ENCODE measurements at places on chromosomes 4 and X. TPM values are rescaled to one million over a fixed set of nuclear protein-coding genes. Genes with fewer than 3 reads are reported as not detected.
A peak's percentile ranks its signal among the peaks of the same experiment; 100 is the strongest.

PDLIM3 gene
- not detected for total RNA-seq

GRCh38 chr4:67909905-67910584 lies 26.2 kb upstream of the TMPRSS11D start:
- H3K4me1 ChIP-seq: no peaks in the 10 kb centered on the region
- peaks cover 9% of the 10 kb centered on the region for H3K27me3 ChIP-seq
- no peak overlapping the region for H3K4me3 ChIP-seq
- H3K36me3 ChIP-seq: no peaks in the 10 kb centered on the region

HAUS7 gene
- total RNA-seq: 70.0 TPM

CT45A5 gene
- not detected for total RNA-seq

DNA sequence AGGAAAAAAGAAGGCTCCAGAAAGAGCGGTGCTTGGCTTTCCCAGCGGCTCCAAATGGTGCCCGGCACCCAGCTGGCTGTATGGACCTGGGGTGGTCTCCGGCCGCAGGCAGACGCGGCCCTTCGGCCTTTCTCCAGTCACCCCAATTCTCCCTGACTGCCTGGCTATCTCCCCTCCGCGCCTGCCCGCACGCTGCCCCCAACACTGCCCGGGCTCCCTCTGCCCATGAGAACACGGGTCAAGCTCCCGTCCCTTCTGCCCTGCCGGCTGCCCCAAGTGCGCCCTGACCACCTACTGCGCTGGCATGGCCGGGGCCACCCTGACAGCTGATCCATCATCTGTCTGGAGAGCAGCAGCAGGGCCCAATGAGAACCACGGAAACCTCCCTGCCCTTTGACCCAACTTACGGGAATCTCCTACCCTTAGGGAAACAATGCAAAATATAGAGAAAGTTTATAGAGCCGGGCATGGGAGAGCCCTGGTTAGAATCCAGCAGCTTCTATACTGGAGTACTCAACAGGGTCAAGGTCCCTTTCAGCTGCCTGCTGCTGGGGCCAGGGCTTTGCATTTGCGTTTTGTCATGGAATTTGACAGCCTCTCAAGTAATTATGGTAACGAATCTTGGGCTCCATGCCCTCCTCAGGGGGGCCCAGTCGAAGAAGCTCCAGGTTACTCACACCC lies 1.2 kb upstream of the FAM3A start:
- H3K4me1 ChIP-seq: peaks cover 23% of the 10 kb centered on the region
- H3K4me3 ChIP-seq: peak overlapping the region; percentile 81
- H3K27ac ChIP-seq: peak overlapping the region; percentile 90
- no peak for DNase-seq

GRCh38 chrX:44456685-44457084 lies 86.0 kb downstream of the FUNDC1 start:
- H3K36me3 ChIP-seq: no peaks in the 10 kb centered on the region
- no peak overlapping the region for H3K4me3 ChIP-seq
- H3K27me3 ChIP-seq: no peaks in the 10 kb centered on the region
- no peak overlapping the region for H3K27ac ChIP-seq
- DNase-seq: no peak

Measured in activated CD4-positive, alpha-beta T cell treated with anti-CD3 and anti-CD28 coated beads for 36 hours (primary cell).